ENCODE measurements at places on chromosomes 6 and 20.

DNA sequence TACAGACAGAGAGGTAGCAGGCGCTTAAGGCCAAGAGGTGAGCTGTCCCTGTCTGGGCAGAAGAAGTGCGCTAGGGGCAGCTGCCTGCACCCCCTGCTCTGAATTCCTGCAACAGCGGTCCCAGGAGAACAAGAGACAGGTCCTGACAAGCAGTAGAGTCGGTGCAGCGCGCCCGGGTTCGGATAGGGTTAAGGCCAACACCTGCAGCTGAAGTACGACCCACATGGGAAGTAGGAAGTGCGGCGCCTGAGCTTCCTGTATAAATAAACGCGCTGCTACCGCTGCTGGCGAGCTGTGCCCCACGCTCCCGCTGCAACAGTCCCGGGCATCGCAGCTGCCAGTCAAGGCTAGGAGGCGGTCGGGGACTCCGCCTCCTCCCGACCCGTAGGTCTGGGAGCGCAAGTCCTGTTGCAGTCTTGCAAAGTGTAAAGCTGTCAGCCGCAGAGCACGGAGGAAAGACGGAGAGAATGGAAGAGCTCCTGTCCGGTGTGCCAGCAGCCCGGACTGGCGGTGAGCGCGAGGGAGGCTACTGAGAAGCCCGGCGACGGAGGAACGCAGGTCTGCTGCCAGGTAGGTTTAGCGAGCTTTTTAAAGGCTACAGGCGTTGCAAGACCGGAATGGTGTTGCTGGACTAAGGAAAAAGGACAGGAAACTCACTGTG, at the start of gene RNF144B:
RNF144B (plus strand) TSS at position 290 of the 661 bp plus-strand sequence. CDS start 12,185 bp downstream, outside the sequence.
- DNase-seq: peak; percentile 83

DNA sequence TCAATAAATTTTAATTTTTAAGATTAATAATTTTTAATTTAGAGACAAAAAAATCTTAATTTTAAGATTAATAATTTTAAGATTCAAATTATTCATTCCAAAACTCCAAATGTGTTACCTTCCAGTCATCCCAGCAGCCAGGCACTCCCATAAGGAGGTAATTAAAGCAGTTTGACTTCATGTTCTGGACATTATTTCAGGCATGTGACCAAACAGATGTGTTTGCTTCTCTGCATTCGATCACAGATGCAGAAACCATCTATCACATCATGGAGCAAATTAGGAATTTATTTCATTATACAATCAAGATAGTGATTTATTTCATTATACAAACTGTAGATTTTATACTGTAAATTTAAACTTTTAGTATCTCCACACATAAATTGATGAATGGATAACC, 150.3 kb downstream of the AKAP7 start:
- no peak for DNase-seq

DNA sequence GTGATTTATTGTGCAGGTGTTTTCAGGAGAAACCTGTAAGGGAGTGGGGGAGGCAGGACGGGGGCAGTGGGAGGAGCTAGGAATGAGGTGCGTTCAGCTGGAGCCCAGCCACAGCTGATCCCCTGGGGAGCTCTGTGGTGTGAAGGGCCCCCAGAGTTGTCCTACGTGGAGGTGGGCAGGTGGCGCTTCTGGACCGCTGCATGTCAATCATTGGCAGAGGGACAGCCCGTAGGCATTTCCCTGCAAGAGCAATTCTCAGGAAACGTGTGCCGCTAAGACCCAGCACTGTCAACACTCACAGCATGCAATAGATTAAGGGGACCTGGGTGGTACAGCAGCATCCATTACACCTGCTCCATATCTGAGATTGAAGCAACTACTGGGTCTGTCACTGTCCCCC, 88.0 kb downstream of the PRND start:
- no peak for DNase-seq

GRCh38 chr20:57434390-57434700, 43.1 kb downstream of the RBM38 start:
- DNase-seq: no peak

DNA sequence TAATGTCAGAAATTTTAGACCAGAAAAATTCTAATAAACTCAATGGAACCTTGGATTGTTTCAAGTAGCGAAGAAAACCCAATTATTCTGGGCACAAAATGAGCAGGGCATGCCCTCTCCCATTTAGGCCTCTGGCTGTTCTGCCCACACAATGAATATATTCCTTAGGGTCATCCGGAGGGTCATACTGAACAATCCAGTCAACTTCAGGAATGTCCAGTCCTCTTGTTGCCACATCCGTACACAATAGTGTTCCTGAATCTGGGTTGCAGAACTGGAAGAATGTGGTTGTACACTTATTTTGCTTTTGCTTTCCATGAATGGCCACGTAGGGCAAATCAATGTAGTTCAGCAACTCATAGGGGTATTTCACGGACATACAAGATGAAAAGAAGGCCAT, 23.4 kb upstream of the RNF144B start:
- DNase-seq: no peak

DNA sequence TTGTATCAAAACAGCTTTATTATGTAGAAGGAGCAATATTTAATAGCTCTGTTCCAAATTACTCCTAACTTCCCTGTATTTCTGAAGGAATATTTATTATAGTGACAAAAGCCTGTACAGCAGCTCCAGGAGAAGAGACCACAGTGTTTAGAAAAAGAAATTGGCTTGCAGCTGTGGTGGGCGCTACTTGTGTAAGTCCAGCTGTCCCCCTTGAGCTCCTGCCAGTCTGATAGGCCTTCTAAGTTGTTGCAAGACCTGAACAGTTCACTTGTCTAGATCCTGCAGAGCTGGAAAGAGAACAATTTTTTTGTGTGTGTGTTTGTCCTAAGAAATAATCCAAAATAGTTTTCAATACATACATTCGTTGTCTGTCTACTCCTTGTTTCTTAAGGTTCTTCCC, 86.6 kb downstream of the JARID2 start:
- no peak for DNase-seq

DNA sequence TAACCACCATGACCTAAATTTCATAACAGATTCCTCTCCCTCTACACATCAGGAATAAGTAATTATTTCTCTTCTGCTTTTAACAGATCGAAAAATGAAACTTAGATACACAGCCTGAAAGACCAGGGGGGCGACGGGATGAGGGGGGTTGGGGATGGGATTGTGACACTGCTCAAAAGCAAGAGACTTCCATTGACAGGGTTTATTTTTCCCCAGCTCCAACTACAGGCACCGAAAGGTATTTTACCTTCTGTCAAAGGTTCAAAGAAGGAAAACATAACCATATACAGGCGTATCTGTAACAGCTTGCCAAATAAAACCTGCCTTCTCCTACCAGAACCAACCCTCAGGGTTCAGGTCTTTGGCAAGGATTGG, 1.3 kb downstream of the EPHA7 start:
- DNase-seq: no peak

- DNase-seq: no peak
These were observed 2.8 kb downstream of the COL9A3 start for GRCh38 chr20:62819494-62820174.

DNA sequence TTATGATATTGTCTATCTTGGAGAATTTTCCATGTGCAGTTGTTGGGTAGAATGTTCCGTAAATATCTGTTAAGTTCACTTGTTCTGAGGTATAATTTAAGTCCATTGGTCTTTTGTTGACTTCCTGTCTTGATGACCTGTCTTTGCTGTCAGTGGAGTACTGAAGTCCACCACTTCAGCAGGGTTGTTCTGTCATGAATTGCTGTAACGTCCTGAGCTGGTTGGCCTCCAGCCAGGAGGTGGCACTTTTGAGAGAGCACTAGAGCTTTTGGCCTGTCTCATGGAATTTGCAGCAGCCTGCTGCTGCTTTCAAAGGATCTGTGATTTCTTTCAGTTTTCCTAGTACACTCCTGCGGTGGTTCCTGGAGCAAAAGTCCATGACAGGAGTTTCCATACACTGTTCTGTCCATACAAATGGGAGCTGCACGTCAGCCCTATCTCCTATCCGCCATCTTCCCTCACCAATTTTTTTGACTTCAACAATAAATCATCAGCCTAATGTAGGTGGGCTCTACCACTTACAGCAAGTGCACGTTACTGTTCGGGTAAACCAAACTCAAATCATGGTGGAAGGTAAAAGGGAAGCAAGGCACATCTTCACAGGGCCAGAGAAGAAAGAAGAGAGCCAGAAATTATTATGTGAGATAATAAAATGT, 46.9 kb upstream of the TRERF1 start:
- no peak for DNase-seq

DNA sequence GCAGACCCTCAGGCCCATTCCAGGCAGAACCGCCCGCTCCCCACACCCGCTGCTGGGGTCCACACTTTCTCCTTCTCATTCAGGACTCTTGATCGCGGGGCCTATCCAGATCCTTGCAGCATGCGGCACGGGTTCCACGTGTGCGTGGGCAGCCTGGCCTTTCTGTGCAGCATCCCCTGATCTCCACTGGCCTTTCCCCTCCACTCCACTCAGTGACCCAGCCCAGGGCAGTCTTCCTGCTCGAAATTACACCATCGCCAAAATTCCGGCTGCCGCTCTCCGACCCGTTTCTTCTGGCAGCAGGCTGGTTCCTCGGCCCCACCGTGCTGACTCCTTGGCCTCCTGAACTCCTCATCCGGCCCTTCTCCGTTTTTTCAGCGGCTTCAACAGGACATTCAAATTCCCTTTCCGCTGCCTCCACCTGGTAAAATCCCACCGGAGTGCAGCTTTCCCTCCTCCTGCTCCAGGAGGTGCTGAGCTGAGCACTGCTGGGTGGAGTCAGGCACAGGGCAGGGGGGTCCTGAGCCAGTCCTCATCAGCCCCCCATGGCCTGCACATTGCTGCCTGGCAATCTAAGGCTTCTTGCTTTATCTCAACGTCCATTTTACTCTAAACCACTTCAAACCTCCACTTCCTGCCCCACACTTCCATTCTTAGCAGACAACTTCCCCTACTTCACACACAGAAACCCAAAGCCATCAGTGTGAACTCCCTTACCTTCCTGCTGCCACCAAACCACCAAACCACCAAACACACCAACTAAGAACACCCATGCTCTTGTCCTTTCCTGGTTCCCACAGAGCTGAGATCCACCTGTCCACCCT, 9.0 kb downstream of the SFT2D1 start:
- DNase-seq: no peak

GRCh38 chr6:50974319-50974718, 155.6 kb downstream of the TFAP2B start:
- DNase-seq: no peak

- DNase-seq: no peak
These were observed 24.7 kb downstream of the C20orf203 start for GRCh38 chr20:32648761-32649650.

- DNase-seq: no peak
These were observed 20.4 kb downstream of the RAB44 start for GRCh38 chr6:36717871-36718540.

GRCh38 chr6:5518936-5519491, 257.7 kb downstream of the FARS2 start:
- DNase-seq: no peak

- no peak for DNase-seq
These were observed 23.2 kb upstream of the AIG1 start for GRCh38 chr6:143037470-143037869.

- DNase-seq: no peak
These were observed 159.1 kb upstream of the PDE7B start for GRCh38 chr6:135692426-135692825.

- no peak for DNase-seq
These were observed 82.3 kb upstream of the RIPOR2 start for GRCh38 chr6:25017932-25018567.

DNA sequence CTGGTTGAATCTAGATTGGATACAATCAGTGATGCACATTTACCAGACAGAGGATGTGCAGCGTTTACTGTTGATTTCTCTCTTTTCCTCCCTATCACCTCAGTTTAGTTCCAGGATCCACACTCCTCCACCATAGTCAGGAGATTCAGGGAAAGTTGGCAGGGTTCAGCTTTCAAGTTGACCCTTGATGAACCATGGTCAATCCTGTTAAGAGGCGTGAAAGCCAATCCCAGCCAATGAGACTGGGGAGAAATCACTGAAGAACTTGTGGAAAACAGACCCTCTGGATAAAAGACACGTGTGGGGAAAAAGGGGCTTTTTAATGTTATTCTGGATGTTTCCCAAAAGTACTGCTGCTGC, 19.2 kb upstream of the SCP2D1 start:
- DNase-seq: no peak

GRCh38 chr6:2158596-2159271, 86.7 kb downstream of the GMDS start:
- DNase-seq: no peak

DNA sequence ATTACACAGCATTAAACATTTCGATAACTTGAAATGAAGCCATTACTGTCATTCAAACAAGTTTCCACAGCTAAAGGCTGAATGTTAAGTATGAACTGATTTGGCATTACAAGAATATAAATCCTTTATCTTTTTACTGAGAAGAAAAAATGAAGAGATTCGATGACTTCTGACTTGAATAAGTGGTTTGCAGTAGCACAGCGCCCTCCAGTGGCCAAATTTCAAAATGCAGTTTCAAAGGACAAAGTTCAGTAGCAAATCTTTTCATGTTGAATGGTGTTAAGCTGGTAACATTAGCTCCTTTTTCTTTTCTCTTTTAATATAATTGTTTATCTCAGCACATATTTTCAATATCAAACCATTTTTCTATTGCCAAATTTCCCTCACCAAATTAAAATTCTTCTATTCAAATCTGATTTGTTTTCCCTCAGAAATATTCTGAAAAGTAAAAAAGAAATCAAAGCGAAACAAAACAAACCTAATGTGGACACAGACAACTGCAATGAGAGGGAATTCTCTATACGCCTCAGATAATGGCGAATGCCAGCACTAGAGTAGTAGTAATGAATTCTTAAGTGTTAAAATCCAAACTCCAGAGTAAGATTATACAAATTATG, 145.7 kb downstream of the BTBD9 start:
- peak; percentile 74 for DNase-seq

DNA sequence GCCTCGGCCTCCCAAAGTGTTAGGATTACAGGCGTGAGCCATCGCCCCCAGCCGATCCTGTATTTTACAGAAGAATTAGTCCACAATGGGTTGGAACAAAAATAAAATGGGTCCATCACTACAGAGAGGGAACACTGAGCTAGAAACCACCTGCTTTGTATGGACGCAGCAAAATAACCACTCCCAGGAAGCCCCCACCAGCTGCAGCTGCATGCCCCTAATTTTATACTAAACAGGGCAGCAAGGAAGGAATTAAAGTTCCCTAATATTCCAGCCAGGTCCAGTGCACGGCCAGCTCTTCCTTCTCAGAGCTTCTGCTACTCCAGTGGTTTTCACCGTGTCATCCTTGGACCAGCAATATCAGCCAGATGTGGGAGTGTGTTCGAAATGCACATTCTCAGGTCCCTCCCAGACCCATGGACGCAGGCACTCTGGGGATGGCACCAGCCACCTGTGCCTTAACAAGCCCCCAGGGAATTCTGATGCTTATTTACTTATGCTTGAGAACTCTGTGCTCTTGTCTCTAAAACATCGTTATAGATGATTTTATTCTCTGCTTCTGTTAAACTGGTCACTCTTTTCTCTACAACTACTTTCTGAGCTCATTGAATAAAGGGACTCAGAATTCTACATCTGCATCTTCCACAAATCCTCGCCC, 189.5 kb upstream of the SLC24A3 start:
- DNase-seq: no peak

GRCh38 chr20:61502433-61502832, 250.4 kb downstream of the CDH4 start:
- no peak for DNase-seq
